ENCODE measurements at places on chromosomes 5 and 9. TPM values are rescaled to one million over a fixed set of nuclear protein-coding genes. Genes with fewer than 3 reads are reported as not detected.

The STOM gene
- 222 TPM for total RNA-seq

The IRX1 gene
- not detected for total RNA-seq

The SLC6A18 gene
- not detected for total RNA-seq

The GADD45G gene
- 0.42 TPM for total RNA-seq

The TSSK1B gene
- total RNA-seq, result not detected

The GRIN3A gene
- not detected for total RNA-seq

The OR1Q1 gene
- total RNA-seq, result not detected

The OCLN gene
- 11.5 TPM for total RNA-seq

The SLC45A2 gene
- not detected for total RNA-seq

The DMRT3 gene
- total RNA-seq, result not detected

The RLN2 gene
- total RNA-seq, result not detected

The CDH9 gene
- not detected for total RNA-seq

The LCN6 gene
- not detected for total RNA-seq
